Activated CD4-positive, alpha-beta T cell treated with anti-CD3 and anti-CD28 coated beads, Interleukin-2, amount 10 ng/mL, durations not matched to agents 24 days and 14 days (primary cell): ENCODE measurements at places on chromosomes 1 and 21. TPM values are rescaled to one million over a fixed set of nuclear protein-coding genes. Genes with fewer than 3 reads are reported as not detected.

GRCh38 chr1:185965870-185966269 is 231.7 kb downstream of the HMCN1 start:
- no peak overlapping the region for H3K4me3 ChIP-seq
- H3K4me1 ChIP-seq, result no peaks in the 10 kb centered on the region
- no peak for DNase-seq
- H3K27me3 ChIP-seq, result peaks cover 5% of the 10 kb centered on the region
- H3K36me3 ChIP-seq, result no peaks in the 10 kb centered on the region
- H3K27ac ChIP-seq, result no peak overlapping the region

DNA sequence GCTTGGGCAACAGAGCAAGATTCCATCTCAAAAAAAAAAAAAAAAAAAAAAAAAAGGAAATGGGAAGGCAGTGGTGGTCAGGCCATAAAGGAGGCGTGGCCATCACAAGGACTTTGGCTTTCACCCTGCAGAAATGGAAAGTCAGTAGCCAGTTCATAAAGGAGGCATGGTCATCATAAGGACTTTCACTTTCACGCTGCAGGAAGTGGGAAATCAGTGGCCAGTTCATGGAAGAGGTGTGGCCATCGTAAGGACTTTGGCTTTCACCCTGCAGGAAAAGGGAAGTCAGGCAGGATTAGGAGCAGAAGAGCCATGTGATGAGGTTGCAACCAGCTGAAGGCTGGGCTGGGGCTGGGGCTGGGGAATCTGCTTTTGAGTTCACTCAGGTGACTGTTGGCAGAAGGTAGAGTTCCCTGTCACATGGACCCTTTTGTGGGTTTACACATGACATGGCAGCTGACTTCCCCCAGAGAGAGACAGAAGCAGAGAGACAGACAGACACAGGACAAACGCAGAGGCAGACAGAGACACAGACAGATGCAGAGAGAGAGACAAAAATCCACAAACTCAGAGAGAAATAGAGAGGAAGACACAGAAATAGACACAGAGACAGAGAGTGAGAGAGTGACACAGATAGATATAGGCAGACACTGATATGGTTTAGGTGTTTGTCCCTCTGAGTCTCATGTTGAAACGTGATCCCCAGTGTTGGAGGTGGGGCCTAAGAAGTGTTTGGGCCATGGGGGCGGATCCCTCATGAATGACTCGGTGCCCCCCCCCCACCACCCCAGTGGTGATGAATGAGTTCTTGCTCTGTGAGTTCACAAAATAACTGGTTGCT is 263.9 kb upstream of the KAZN start:
- no peaks in the 10 kb centered on the region for H3K36me3 ChIP-seq
- H3K27me3 ChIP-seq, result no peaks in the 10 kb centered on the region
- peaks cover 14% of the 10 kb centered on the region for H3K4me1 ChIP-seq
- no peak overlapping the region for H3K4me3 ChIP-seq

Gene FCGR3B
- total RNA-seq, result not detected in 2 replicates

DNA sequence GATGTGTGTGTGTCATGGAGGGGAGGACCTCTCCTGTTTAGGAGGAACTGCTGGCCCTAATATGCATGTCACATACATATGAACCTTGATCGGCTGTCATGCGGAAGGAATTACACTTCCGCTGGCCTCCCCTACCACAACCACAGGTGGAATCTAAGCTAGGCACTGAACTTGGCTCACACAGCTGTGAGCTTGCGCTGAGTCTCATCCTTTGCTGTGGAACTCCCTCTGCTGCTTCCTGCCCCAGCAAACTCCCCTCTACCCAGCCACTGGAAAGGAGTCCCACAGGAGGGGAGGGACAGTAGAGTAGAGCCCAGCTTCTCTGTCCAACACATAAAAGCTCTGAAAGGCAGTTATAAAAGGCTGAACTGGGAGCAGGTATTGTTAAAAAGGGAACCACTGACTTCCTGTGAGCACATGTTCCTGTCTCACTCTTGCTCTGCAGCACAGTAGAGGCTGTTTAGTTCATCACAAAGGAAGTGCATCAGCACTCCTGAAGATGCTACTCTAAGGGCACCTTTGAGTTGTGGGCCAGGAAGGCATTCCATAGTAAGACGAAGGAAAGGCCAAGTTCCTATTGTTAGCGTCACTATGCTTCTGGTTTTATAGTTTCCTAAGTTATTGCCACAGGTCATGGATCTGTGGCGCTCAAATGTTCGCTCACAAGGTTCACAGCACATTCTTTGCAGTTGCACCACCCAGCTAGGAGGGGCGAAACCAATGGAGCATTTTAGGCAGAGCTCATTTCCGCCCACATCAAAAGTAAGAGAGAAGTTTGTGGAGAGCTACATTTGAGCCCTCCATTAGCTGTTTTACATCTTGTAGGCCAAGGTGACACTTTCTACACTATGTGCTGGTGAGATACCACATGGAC is 17.7 kb upstream of the PTPRC start:
- DNase-seq, result peak; percentile 92
- H3K27me3 ChIP-seq, result no peaks in the 10 kb centered on the region
- H3K36me3 ChIP-seq, result peaks cover 2% of the 10 kb centered on the region
- peaks cover 64% of the 10 kb centered on the region for H3K4me1 ChIP-seq
- peak overlapping the region; percentile 99 for H3K27ac ChIP-seq

DNA sequence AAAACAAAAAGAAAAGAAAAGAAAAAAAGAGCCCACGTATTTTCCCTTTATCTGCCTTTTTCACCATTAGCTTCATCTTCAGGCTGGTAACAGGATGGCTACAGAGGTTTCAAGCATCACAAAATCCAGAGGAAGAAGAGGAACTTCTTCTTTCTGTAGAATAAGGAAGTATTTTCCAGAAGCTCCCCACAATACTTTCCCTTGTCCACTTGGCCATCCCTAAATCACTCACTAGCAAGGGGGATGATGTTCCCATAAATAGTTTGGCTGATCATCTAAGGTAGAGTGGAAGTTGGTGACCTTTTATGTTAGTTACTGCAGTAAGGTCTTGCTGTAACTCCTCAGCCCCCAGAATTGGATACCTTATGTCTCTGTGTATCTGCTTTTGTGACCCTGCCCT is 45.1 kb upstream of the RNF11 start:
- H3K4me1 ChIP-seq, result no peaks in the 10 kb centered on the region
- peaks cover 5% of the 10 kb centered on the region for H3K27me3 ChIP-seq
- DNase-seq, result no peak
- H3K4me3 ChIP-seq, result no peak overlapping the region

Gene MAEL
- total RNA-seq, result not detected in 2 replicates

DNA sequence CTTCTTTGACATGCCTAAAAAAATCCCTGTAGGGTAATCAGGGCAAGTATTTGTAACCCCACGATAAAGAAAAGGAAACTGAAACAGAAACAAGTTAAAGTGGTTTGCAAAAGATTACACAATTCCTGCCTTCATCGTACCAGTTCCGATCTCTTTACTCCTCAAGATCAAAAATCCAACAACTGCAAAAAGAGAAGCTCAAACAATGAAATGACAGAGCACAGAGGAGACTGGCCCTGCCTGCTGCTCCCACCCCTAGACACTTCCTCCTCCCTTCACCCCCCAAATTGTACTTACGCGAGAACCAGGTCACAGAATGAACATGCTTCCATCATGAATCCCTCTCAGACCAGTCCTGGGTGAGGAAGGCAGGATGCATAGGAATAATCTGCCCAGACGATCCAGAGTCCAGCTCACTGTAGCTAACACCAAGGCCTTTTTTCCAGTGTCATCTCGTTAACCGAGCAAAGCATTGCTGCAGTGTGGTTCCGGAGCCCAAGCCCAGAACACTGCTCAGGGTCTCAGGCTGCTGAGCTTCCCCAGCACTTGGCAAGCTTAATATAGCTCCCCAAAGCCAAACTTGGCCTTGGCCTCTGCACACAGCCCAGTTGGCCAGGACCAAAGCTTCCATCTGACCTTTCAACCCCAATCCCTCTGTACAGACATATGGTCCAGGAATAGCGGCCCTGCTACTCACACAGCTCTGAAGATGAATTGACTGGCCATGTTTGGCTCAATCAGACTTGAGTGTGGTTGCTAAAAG is 20.3 kb downstream of the RXRG start:
- H3K4me3 ChIP-seq, result peak overlapping the region; percentile 73
- H3K27ac ChIP-seq, result peak overlapping the region; percentile 49
- peaks cover 23% of the 10 kb centered on the region for H3K4me1 ChIP-seq
- no peaks in the 10 kb centered on the region for H3K36me3 ChIP-seq
- DNase-seq, result peak; percentile 72

DNA sequence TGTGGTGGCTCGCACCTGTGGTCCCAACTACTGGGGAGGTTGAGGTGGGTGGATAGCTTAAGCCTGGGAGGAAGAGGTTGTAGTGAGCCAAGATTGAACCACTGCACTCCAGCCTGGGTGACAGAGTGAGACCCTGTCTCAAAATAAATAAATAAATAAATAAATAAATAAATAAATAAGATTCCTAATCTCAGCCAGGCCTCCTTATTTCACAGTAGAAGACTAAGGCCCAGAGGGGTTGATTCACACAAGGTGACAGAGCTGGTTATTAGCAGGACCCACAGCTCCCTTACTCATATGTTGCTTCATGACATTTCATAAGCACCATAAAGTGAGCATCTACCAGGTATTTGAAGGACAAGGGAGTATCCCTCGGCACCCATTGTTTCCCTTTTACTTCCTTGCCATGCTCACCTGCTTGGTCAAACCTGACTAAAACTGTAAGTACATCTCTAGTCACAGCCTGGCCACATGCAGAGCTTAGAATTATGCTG is 32.7 kb downstream of the ALG14 start:
- H3K4me1 ChIP-seq, result no peaks in the 10 kb centered on the region
- no peaks in the 10 kb centered on the region for H3K27me3 ChIP-seq
- DNase-seq, result no peak
- H3K27ac ChIP-seq, result no peak overlapping the region
- H3K4me3 ChIP-seq, result no peak overlapping the region

GRCh38 chr1:208336137-208336518 is 91.9 kb upstream of the PLXNA2 start:
- no peaks in the 10 kb centered on the region for H3K4me1 ChIP-seq
- H3K27me3 ChIP-seq, result peaks cover 18% of the 10 kb centered on the region
- H3K4me3 ChIP-seq, result no peak overlapping the region
- H3K27ac ChIP-seq, result no peak overlapping the region
- no peak for DNase-seq
- no peaks in the 10 kb centered on the region for H3K36me3 ChIP-seq

DNA sequence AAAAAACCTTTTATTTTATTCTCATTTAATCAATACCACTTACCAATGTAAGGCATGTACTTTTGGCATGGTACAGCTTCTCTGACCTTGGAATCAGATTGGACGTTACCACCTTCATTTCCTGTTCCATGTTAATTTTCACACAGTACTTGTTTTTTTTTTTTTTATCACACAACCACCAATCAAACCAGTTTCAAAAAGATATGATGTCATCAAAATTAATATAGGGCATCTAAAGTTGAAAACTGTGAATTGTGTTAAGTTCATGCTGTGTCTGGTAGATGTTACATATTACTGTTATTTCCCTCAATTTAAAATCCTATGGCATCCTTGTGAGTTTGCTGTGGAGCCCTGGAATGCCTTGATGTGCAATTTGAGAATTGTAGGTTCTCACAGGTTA is 85.1 kb downstream of the NPHS2 start:
- no peaks in the 10 kb centered on the region for H3K36me3 ChIP-seq
- H3K27me3 ChIP-seq, result no peaks in the 10 kb centered on the region
- H3K4me3 ChIP-seq, result no peak overlapping the region
- DNase-seq, result no peak
- H3K27ac ChIP-seq, result no peak overlapping the region

Gene CAPN8
- total RNA-seq, result not detected in 2 replicates

GRCh38 chr1:188355082-188355481 is 1526.3 kb downstream of the PLA2G4A start:
- H3K27ac ChIP-seq, result no peak overlapping the region
- DNase-seq, result no peak
- no peak overlapping the region for H3K4me3 ChIP-seq
- no peaks in the 10 kb centered on the region for H3K27me3 ChIP-seq
- no peaks in the 10 kb centered on the region for H3K4me1 ChIP-seq

Gene TTC39A
- total RNA-seq, result 0.12 and 0.28 TPM in 2 replicates

DNA sequence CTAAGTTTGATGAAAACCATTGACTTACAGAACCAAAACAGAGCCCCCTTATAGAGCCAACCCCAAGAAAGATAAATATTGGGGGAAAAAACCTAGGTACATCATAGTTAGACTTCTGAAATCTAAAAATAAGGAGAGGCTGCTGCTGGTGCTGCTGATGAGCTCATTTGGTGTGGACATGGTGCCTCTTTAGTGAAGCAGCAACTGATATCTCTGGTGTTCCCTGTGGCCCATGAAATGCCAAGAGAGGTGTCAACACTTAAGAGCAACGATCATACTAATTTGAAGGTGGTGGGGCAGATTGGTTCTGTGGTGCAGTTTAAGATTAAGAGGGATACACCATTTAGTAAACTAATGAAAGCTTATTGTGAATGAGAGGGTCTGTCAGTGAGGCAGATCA is 35.9 kb downstream of the ST3GAL3 start:
- H3K27me3 ChIP-seq, result no peaks in the 10 kb centered on the region
- H3K36me3 ChIP-seq, result peaks cover 18% of the 10 kb centered on the region
- no peak for DNase-seq
- H3K27ac ChIP-seq, result no peak overlapping the region
- H3K4me1 ChIP-seq, result peaks cover 3% of the 10 kb centered on the region

GRCh38 chr1:63747445-63747844 is 26.4 kb upstream of the ROR1 start:
- no peak for DNase-seq
- H3K27me3 ChIP-seq, result no peaks in the 10 kb centered on the region
- no peaks in the 10 kb centered on the region for H3K36me3 ChIP-seq
- no peak overlapping the region for H3K4me3 ChIP-seq
- peaks cover 27% of the 10 kb centered on the region for H3K4me1 ChIP-seq

- no peaks in the 10 kb centered on the region for H3K36me3 ChIP-seq
- no peak for DNase-seq
- no peak overlapping the region for H3K4me3 ChIP-seq
- no peaks in the 10 kb centered on the region for H3K4me1 ChIP-seq
These were observed 146.6 kb downstream of the ROR1 start for GRCh38 chr1:63920154-63921117.

DNA sequence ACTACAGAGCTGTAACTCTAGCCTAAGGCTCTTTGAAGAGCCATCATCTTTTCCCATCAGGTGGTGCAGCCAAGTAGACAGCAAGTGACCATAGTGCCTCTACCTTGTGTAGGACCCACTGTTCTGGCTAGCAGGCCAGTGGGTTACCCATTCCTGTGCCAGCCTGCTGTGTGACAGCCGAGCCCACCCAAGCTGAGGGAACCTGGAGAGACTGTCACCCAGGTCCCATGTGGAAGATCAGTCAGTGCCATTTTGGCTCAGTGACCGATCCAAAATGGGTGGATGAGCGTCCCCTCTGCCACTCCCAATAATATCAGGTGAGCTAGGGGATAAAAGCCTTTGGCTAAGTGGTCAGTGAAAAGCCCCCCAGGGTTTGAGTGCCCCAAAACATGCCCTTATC is 417.9 kb downstream of the MATN1 start:
- peaks cover 2% of the 10 kb centered on the region for H3K4me1 ChIP-seq
- no peak for DNase-seq
- peaks cover 4% of the 10 kb centered on the region for H3K27me3 ChIP-seq
- H3K4me3 ChIP-seq, result no peak overlapping the region

DNA sequence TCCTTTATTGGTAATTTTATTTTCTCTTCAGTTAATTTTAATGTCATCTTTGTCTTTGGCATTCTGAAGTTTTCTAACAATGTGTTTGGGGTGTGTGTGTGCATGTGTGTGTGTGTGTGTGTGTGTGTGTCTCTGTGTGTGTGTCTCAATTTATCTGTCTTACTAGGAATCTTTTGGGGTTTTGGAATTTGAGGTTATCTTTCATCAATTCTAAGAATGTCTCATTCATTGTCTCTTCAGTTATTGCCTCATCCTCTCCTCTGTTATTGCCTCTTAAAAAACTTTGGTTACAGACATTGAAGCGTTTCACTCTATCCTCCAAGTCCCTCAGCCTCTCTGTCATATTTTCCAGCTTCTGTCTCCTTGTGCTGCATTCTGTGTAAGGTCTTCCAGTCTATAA is 18.1 kb upstream of the SAMD13 start:
- no peak overlapping the region for H3K27ac ChIP-seq
- DNase-seq, result no peak
- peaks cover 21% of the 10 kb centered on the region for H3K27me3 ChIP-seq
- no peak overlapping the region for H3K4me3 ChIP-seq

Gene RSPH1
- not detected in 2 replicates for total RNA-seq
